ENCODE measurements at places on chromosomes 6 and 20.
A peak's percentile ranks its signal among the peaks of the same experiment; 100 is the strongest.

DNA sequence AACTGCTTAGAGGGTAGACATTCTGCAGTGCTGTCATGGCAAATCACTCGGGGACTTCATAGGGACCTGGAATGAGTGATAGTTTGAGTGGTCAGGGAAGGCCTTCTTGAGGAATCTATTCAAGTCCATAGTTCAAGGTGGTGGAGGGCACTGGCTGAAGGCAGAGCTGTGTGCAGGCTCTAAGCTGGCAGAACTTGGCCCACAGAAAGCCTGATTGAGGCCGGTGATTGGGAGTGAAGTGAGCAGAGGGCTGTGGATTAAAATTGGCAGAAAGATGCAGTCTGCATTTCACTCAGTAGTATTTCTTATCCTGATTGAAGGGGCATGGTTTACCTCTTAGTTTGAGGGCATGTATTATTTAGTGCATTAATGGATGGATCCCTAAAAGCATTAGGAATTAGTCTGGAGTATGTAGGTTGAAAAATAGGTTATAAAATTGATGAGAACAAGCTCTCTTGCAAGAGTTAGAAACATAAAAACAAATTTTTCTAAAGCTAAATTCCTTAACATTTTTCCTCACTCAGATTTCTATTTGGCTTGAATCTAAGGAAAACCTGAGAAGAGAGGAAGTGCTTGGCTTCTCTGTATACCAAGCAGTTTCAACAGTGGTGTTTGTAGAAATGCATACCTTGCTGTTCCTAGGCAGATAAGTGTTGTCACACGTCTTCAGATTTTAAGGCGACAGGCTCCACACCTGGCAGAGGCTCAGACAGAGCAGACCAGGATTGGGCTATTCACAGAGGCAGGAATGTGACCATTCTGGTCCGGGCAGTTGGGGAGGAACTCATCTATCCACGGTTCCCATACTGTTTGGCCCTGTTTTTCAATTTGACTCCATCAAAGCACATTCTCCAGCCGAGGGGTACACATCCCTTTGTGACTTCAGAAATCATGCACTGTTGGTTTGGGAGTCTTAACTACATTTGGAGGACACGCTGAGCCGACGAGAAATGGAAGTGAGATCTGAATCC, 45.2 kb downstream of the UTRN start:
- no peak for DNase-seq

GRCh38 chr20:10511170-10511508, 76.0 kb downstream of the SLX4IP start:
- no peak for DNase-seq

DNA sequence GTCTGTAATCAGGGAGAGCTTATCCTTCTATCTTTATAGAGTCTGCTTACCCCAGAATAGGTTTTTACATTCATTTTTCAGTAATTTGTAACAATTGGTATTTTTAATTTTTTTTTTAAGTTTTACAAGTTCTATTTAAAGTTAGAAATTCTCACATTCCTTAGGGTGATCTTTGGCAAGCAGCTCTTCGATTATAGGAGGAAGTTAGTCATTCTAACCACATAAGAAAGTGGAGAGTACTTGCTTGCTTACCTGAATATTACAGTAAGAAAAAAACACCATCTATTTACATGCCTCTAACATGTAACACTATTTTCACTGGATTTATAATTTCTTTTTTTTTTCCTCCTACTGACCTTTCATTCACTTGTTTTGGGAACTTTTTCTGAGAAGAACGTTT, 6.7 kb downstream of the TSHZ2 start:
- no peak for DNase-seq

DNA sequence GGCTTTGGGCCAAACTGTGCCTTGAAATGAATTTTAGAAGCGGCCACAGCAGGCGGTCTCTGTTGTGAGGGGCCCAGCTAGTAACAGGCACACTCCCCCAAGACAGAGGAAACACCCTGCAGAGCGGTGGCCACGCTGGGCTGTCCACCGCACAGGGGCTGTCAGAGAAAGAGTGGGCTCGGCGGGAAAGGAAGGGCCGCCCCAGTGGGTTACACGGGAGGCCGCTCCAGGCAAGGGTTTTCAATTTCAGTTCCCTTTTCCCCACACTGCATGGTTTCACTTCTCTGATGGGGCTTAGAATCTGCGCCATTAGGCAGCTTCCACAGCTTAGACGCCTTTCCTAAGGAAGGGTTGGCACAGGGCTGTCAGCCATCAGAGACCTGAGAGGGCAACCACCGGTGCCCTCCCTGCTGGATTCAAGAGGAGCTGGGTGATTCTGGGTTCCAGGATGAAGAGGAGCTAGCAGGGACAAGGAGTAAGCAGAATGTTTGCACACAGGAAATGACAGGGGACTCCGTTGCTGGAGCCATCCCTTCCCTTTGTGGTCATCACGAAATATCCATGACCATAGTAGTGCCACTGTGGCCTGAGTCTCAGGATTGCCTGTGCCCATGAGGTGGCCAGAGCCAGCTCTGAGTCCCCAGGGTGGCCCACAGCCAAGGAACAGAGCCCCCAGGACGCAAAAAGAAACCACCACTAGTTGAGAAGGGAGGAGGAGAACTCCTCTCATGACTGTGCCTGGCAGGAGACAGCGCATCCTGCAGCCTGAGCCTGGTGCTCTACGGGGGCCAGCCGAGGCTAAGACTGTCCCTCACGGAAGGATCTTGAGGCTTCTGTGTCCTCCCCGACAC, 282.7 kb downstream of the NRN1 start:
- no peak for DNase-seq

DNA sequence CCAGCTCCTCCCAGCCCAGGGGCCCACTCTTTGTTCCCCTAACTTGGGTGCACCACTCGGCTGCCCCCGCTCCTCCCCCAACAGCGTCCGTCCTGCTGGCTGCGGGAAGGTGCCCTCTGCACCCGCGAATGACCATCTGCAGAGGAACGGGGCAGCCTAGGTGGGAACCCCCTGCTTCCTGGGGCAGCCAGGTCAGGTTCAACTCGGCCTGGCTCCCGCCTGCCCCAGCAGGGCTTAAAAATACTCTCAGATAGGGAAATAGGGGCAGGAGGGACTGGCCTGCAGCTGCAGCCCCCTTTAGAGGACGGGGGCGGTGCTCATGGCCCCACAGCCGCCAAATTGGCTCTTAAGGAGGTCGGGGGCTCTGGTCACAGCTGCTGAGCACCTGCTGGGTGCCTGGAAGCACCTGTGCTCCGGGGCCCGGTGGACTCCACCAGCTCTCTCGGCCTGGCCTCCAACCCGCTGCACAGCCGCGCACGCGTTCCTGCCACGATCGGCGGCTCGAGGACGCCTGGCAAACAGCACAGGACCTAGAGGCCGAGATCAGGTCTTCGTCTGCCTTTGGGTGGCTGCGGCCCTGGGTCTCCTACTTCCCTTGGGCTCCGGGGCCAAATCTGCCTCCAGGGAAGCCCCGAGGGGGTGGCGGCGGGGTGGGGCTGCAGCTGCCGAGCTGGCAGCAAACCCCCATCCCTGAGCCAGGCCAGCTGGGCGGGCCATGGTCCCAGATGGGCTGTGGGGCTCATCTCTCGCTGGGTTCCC, 700 bp upstream of the LAMA5 start:
- DNase-seq, result no peak

GRCh38 chr6:37280162-37280887, 22.4 kb upstream of the TMEM217 start:
- DNase-seq, result no peak

GRCh38 chr6:150229436-150230163, 86.8 kb downstream of the PPP1R14C start:
- no peak for DNase-seq

- DNase-seq, result no peak
Measured at GRCh38 chr6:112480553-112480952, 133.4 kb downstream of the RFPL4B start.

DNA sequence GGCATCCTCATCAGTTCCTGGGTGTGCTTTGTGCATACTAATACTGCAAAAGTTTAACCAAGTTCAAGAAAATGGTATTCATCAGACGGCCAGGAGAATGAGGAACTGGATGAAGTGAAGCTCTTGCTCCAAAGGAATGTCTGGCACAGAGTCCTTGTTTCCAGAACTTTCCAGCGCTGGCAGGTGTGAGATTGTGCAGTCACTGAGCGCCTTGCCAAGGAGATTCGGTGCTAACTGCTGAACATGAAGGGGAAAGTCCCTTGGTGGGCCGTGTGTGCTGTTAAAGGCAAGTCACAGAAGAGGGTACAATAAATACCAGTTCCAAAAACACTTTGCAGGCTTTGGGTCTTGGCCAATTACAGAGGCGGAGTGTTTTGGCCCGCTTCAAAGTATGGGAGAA, 262.3 kb upstream of the SOX4 start:
- DNase-seq, result no peak

- DNase-seq, result no peak
Measured at GRCh38 chr20:23198815-23199214, 112.7 kb upstream of the CD93 start.

DNA sequence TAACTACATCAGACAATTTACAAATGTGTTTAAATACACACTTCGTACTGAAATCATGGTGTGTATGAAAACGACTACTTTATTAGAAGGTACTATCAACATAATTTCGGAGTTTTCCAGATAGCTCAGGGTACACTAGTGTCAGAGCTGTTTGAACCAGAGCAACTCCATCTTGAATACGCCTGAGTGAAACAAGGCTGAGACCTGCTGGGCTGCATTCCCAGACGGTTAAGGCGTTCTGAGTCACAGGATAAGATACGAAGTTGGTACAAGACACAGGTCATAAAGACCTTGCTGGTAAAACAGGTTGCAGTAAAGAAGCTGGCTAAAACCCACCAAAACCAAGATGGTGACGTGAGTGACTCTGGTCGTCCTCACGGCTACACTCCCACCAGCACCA, 167.6 kb downstream of the THBS2 start:
- DNase-seq, result no peak

DNA sequence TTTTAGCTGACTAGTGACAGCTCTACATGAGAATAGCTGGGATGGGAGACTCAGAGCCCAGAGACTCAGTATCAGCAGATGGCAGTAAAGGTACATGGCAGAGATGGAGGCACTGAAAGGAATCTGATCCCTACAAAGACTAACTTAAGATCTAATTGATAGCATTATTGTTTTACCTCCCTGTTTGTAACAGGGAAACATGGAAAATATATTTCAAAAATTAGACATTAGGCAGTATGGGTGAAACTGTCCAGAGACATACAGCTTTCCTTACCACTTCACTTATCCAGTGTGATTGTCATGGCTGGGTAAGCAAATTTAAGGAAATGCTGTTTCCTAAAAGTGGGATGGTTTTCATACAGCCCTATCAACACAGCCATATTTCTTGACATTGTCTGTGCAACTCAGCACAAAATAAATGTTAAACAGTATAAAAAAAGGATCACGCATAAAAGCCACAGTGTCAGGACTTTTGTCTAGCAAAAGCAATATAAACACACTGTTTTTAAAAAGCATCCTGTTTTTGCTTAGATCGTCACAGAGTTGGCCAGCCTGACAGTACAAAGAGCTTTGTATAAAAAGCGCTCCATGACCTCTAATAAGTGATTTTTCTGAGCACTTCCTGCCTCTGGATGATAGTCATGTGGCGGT, 376.9 kb downstream of the PHF3 start:
- peak; percentile 8 for DNase-seq

- DNase-seq, result no peak
Measured at GRCh38 chr6:26155061-26155930, 68.1 kb downstream of the HFE start.

DNA sequence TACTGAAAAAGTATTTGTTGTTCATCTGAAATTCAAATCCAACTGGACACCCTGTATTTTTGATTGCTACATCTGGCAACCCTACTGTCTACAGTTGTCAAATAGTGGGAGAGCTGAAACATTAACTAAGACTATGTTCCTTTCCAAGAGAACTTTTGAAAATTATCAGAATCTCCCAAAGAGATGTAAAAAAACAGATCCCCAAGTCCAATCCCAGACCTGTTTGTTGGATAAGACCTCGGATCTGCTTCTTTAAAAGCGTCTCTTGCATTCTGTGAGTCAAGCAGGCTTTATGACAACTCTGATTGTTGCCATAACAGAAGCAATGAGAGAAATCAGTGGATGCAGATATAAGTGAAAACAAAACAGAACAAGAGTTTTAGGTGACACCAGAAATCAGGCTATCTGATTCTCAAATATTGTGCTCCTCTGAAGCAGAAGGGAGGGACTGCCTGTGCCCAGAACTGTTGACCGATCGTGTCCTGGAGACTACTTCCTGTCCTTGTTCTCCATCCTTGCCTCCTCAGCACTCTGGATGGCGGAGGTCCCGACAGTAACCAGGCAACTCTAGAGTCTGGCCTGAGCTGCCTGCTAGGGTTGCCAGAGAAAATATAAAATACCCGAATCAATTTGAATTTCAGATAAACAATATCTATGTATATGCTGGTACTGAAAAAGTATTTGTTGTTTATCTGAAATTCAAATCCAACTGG, 853.8 kb downstream of the MAFB start:
- no peak for DNase-seq

DNA sequence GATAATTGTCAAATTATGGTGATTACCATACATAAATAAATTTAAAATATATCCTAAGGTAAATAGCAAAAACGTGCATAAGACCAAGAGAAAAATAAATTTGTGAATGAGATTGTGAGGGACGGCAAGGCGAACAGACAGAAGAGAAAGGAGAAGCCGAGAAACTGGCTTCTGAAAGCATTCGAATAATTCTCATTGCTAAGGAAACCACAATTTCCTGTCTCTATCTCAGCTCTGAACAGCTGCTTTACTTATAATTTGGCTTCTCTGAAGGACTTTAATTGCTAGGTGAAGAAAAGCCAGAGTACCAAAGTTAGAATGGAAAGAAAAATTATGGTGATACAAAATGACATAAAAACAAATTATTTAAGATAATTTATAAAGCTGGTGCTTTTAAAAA, 79.0 kb upstream of the RGS17 start:
- no peak for DNase-seq

- no peak for DNase-seq
Measured at GRCh38 chr6:74568861-74569260, 637.0 kb downstream of the COL12A1 start.

- DNase-seq, result no peak
Measured at GRCh38 chr6:35258858-35259193, 709 bp upstream of the ZNF76 start.

- DNase-seq, result no peak
Measured at GRCh38 chr6:62129127-62129526, 156.9 kb downstream of the KHDRBS2 start.

GRCh38 chr6:158769771-158770432, 49.3 kb downstream of the EZR start:
- DNase-seq, result peak; percentile 46

GRCh38 chr6:73694711-73695411, 1.1 kb upstream of the CD109 start:
- DNase-seq, result peak; percentile 38

DNA sequence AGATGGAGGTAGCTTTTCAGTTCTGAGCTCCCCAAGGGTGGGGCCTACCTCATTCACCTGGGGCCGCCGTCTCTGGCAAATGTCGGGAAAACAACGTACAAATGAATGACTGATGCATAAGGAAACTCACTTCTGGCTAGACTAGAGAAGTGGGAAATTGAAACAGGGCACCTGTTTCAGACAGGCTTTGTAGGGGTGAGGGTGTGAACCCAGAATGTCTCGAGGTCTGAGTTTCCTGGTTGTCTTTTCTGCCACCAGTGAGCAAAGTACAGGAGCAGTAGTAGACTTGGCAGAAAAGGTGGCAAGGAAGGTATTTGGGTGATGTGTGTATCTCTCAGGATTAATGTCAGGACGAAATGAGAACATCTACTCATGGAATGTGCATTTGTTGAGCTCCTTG, 308.5 kb downstream of the CLIC5 start:
- no peak for DNase-seq

Measured in C1 segment of cervical spinal cord (tissue), 14 donors.